ENCODE measurements at places on chromosomes 4 and X.

- no peak for DNase-seq
These were observed 11.3 kb downstream of the BEX1 start for GRCh38 chrX:103052625-103053024.

DNA sequence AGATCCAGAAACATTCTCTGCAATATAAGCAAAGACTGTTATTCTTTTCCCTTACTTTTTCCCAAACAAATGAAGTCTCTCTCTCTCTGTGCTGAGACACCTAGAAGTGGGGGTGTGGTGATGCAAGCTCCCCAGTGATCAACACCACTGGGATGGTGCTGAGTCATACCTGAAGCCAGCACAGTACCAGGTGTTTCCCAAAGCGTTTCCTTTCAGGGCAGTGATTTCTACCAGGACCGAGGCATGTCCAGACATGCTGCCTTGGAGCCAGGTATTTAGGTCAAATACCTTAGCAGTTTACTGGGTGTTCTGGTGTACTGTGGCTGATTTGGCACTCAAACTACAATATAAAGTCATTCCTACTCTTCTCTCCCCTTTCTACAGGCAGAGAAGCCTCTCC, 726.5 kb downstream of the FAM133A start:
- no peak for DNase-seq

GRCh38 chr4:63106600-63106999, 1302.7 kb downstream of the TECRL start:
- no peak for DNase-seq

GRCh38 chr4:90318193-90318592, 191.0 kb downstream of the CCSER1 start:
- DNase-seq, result no peak

DNA sequence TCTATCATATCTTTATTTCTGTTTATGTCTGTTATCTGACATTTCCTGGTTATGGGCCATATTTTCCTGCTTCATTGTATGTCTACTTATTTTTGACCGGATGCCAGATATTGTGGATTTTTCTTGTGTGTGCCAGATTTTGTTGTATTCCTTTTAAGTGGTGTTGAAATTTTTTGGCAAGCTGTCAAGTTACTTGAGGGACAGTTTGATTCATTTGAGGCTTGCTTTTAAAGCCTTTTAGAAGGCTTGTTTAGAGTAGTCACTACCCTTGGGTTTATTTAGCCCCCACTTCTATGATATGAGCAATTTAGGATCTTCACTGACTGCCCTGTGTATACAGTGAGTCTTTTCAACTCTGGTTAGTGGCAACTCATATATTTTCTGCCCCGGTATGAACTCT, 29.2 kb upstream of the NPY2R start:
- DNase-seq, result peak; percentile 85

DNA sequence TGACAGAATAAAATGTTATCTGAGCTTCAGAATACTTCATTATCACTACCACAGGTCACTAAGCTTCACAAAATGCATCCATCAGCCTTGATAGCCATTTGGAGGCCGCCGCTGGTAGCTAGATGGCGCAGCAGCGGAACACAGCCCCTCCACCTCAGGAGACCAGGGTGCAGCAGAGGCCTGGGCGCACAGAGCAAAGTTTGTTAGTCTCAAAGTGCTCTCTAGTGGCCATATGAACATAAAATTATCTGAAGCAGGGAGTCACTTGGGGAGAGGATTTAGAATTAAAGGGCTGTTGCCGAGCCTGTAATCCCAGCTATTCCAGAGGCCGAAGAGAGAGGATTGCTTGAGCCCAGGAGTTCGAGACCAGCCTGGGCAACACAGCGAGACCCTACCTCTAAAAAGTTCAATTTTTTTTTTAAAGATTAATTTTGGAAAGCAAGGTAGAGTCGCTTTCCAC, 8.1 kb upstream of the DCTD start:
- peak; percentile 83 for DNase-seq

GRCh38 chr4:144202081-144202480, 61.6 kb upstream of the GYPA start:
- DNase-seq, result no peak

All from left lung (tissue), 14 donors.